ENCODE measurements at places on chromosomes 4 and X. TPM values are rescaled to one million over a fixed set of nuclear protein-coding genes. Genes with fewer than 3 reads are reported as not detected.

GRCh38 chr4:85783900-85784299 lies 308.9 kb downstream of the ARHGAP24 start:
- DNase-seq = no peak

- DNase-seq = no peak
These were observed 6.5 kb upstream of the PRKG2 start for GRCh38 chr4:81221303-81222081.

GRCh38 chr4:20612313-20612712 lies 87.9 kb upstream of the PACRGL start:
- peak; percentile 38 for DNase-seq

DNA sequence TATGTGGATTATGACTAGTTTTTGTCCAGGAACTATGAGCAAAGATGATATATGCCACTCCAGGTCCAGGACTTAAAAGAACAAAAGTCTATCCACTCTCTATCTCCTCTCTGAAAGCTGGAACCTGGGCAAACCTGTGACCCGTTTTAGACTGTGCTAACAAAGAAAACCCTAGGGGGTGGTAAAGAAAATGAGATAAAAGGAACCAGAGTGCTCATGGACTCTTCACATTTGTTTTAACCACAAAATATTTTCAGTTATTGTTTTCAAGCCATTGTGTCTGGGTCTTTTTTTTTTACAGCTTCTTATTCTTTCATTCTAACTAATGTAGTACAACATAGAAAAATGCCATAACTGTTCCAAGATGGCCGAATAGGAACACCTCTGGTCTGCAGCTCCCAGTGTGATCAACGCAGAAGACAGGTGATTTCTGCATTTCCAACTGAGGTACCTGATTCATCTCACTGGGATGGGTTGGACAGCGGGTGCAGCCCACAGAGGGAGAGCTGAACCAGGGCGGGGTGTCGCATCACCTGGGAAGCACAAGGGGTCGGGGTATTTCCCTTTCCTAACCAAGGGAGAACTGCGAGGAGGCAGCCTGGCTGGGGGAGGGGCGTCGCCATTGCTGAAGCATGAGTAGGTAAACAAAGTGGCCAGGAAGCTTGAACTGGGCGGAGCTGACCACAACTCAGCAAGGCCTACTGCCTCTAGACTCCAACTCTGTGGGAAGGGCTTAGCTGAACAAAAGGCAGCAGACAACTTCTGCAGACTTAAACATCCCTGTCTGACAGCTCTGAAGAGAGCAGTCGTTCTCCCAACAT lies 45.1 kb downstream of the CHM start:
- peak; percentile 50 for DNase-seq

Gene GPR173
- total RNA-seq = not detected

DNA sequence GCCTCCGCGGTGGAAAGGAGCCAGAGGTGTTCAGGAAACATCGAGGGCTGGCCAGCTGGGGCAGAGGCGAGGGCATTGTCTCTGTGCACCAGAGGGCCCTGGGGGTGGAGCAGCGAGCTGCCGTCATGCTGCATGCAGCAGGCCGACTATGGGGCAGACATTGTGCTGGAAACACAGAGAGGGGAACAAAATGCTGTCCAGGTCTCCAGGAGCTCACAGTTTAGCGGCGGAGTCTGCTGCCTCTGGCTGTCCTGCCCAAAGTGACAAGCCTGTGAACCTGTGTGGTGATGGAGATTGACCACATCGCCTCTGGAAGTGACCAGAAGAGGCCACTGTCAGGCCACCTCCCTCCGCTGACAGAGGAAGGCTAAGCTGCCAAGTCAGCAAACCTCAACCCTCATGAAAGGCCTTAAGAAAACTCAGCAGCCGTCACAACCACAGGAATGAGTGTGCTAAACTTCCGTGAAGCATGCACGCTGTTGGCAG lies 20.1 kb upstream of the SASH3 start:
- peak; percentile 46 for DNase-seq

GRCh38 chr4:67608027-67608426 lies 49.5 kb downstream of the STAP1 start:
- DNase-seq = no peak

- DNase-seq = peak; percentile 12
These were observed 61.3 kb downstream of the CENPC start for GRCh38 chr4:67483868-67484602.

Gene SMPX
- total RNA-seq = not detected

Gene TSPAN6
- total RNA-seq = 16.6 TPM

GRCh38 chrX:149472625-149473024 lies 32.5 kb downstream of the IDS start:
- DNase-seq = no peak

Gene DNAAF6
- total RNA-seq = not detected

DNA sequence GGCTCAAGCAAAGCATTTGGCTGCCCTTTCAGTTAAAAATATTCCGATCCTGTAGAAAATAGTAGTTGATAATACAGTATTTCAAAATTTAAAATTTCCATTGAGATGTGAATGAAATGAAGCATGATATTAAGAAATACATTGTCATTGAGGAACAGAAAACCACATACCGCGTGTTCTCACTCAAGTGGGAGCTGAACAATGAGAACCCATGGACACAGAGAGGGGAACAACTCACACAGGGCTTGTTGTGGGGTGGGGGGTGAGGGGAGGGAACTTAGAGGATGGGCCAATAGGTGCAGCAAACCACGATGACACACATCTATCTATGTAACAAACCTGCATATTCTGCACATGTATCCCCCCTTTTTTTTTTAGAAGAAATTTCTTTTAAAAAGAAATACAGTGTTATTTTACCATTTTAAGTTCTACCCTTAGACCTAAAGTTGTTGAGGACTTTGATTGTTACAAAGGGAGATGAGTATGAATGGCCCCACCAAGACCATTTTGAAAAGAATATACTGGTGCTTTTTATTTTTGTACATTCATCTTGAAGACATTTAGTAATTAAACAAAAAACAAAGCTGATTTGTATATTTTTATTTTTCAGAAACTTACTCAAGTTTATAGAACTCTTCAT lies 52.0 kb upstream of the IL13RA1 start:
- DNase-seq = no peak

Gene C4orf50
- not detected for total RNA-seq

Data from bronchial epithelial cell (primary cell).